ENCODE measurements at places on chromosomes 13 and 19. TPM values are rescaled to one million over a fixed set of nuclear protein-coding genes. Genes with fewer than 3 reads are reported as not detected.

DNA sequence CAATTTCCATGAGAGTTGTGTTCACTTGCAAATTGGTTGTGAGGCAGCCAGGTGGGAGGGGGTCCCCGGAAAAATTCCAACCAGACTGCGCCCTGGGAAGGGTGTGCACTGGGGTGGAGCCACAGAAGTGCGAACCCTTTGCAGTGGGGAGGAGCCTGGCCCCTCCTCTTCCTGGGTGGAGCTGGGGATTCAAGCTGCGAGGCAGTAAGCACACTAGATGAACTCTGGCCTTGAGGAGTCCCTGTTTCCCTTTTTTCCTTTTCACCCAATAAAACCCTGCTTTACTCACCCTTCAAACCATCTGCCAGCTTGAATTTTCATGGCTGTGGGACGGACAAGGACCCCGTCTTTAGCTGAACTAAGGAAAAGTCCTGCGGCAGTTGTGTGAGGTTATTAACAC, 31.0 kb upstream of the MBNL2 start:
- no peak for DNase-seq

TDRD3 gene
- total RNA-seq, result 25.0 TPM

DNA sequence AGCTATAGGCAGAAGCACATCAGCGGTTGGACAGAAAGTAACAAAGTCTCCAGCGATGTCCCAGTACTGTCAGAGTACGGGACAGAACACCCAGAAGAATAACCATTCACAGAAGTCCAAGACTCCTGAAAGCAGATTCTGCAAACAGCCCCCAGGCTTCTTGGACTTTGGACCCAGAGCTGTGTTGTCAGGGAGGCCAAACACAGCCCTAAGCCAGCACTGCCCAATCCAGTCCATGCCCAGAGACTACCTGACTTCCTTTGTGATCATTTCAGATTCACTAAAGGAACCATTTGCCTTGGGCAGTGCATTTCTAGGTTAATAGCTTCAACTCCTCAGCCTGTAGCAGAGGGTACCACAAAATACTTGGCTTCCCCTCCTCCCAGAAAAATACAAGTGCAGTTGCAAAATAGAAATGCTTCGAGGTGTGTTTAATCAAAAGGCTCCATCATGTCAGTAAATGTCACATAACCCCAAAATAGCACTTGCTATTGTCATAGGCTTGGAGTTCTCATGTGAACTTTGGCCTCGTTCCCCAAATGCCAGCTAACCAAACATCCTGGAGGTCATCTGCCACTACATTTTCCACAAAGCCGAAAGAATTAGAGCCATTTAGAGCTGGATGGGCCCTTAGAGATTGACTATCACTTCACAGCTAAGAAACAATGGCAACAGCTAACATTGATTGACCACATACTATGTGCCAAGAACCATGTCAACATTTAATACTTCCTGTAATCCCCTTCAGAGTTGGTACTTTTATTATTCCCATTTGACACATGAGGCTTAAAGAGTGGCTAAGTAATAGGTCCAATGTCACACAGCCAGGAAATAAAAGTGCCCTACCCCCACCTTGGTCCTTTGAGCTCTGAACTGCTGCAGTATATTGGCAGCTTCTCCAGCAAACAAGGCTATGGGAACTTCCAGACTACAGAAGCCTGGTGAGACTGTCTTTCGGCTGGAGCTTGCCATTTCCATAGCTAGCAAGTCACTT, 329.9 kb downstream of the FOXO1 start:
- DNase-seq, result no peak

- DNase-seq, result no peak
These were observed 20.9 kb downstream of the COG6 start for GRCh38 chr13:39676315-39676876.

DNA sequence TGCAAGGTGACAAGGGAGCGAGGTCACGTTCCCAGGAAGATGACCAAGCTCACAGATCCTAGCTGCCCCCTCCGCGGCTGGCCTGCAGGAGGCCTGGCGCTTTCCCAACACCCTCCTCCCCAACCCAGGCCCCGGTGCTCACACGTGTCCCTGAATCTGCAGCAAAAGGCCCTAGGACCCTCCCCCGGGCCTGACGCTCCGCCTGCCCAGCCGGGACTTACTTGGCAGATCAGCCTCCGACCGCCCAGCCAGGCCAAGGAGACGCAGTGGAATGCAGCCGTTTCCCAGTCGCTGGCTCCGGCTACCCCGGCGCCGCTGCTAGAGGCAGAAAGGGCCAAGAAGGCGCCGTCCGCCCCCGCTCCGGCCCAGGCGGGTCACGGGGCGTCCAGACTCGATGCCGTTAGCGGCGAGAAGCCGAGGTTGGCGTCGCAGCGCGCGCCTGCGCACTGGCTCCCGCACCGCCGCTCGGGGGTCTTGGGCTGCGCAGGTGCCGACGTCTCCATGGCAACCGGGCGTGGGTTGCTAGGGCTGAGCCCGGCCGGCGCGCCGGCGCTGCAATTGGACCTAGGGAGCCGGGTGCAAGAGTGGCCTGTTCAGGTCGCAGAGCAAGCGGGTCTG, at the start of gene PNMA8A:
Gene PNMA8A (minus strand): TSS at position 448 of the 618 bp plus-strand sequence. CDS start 528 bp downstream, outside the sequence.
- no peak for DNase-seq

- no peak for DNase-seq
These were observed 17.6 kb upstream of the VSTM2B start for GRCh38 chr19:29508181-29508580.

CCDC8 gene
- total RNA-seq, result not detected

GRCh38 chr19:22545751-22546150, 88.4 kb upstream of the ZNF492 start:
- DNase-seq, result no peak

ICAM4 gene
- 0.99 TPM for total RNA-seq

IRGC gene
- total RNA-seq, result not detected

GRCh38 chr19:43474986-43475705, 9.7 kb upstream of the LYPD3 start:
- peak; percentile 91 for DNase-seq

DNA sequence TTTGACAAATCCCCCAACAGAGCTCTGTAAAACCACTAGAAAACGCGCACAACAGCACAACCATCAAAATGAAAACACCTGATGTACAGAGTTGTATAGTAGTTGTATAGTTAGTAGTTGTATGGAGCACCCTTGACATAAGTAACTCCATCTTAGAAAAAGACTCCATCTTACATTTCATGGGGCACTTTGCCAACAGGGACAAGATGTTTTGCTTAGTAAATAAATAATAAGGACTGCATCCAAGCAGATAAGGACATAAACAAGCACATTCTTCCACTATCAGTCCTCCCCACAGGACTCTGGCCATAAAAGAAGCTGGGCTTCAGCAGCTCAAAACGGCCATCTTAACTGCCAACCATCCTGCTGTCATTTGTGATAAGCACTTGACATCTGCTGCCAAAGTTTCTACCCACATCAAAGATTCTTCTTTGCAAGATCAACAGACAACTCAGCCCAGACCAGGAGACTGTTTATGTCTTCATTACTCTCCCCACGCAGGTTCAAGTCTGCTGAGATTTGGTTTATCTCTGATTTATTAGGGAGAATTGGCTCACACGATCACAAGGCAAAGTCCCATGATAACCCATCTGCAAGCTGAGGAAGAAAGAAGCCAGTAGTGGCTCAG, 20.7 kb upstream of the ZNF331 start:
- no peak for DNase-seq

ZNF527 gene
- 4.7 TPM for total RNA-seq

GRCh38 chr19:8484331-8484894, 18.0 kb downstream of the PRAM1 start:
- DNase-seq, result no peak

VSIG10L gene
- 2.2 TPM for total RNA-seq

RGS9BP gene
- total RNA-seq, result 0.79 TPM

DNA sequence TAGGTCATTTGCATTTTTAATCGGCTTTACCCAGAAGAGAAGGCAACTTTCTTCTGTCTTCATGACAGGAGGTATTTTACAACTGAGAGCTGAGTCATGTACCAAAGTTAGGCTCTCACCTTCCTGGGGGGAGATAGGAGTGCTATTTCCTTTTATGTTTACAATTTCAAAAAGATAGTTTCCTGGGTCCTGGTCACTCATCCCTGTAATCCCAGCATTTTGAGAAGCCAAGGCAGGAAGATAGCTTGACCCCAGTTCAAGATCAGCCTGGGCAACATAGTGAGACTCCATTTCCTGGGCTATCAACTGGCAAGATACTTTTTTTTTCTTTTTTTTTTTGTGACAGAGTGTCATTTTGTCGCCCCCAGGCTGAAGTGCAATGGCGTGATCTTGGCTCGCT, 7.6 kb downstream of the LYPD3 start:
- DNase-seq, result no peak

DNA sequence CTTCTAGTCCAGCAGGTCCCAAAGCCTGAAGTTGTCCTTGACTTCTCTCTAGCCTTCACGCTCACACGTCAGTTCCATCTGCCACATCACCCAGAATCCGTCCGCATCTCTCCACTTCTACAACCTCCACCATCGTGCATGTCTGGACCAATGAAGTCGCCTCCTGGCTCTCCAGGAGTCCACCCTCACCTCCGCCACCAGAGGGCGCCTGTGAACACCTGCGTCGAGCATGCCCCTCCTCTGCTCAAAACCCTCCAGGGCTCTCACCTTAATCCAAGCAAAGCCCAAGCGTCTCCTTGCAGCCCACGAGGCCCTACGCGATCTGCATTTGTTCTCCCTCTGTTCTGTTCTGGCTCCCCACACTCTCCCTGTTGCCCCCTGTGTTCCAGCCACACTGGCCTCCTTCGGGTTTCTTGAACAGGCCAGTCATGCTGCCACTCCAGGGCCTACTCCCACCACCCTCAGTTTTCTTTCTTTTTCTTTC, 3.7 kb downstream of the USHBP1 start:
- DNase-seq, result peak; percentile 94

STXBP2 gene
- total RNA-seq, result 158 TPM

TBXA2R gene
- 0.26 TPM for total RNA-seq
